Activated T-cell treated with anti-CD3 and anti-CD28 coated beads, Interleukin-2, amount 50 U/mL, for 48 hours (primary cell): ENCODE measurements at places on chromosomes 3 and 15.

DNA sequence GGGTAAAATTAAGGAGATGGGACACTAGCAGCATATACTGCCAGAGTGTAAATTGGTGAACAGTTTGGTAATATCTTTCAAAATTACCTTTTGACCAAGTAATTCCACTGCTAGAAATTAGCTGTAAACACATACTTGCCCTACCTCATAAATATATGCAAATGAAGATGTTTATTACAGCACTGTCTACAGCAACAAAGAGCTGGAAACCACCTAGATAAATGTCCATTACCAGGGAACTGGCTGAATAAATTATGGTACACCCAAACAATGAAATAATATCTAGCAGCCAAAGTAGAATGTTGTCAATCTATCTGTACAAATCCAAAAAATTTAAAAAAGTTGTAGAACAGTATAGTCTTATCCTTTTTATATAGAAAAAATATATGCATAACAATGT, 105.9 kb upstream of the FAM3D start:
- DNase-seq: no peak

GRCh38 chr15:74239051-74239705, 3.1 kb downstream of the CCDC33 start:
- no peak for DNase-seq

- no peak for DNase-seq
These were observed 102.3 kb upstream of the NR2E3 start for GRCh38 chr15:71708051-71708429.

- DNase-seq: no peak
These were observed 28.4 kb upstream of the LDHAL6B start for GRCh38 chr15:59178151-59178695.

DNA sequence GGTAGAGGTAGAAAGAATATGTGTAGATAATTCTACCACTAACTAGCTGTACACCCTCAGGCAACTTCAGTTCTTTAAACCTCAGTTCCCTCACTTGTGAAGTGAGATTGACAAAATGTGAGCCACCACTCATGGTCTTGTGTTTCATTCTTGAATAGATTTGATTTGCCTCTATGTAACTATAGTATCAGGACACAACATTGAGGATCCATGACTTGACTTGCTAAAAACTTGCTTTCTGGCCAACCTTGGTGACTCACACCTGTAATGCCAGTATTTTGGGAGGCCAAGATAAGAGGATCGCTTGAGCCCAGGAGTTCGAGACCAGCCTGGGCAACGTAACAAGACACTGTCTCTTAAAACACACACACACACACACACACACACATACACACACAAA, 115.8 kb upstream of the FLNB start:
- DNase-seq: no peak

DNA sequence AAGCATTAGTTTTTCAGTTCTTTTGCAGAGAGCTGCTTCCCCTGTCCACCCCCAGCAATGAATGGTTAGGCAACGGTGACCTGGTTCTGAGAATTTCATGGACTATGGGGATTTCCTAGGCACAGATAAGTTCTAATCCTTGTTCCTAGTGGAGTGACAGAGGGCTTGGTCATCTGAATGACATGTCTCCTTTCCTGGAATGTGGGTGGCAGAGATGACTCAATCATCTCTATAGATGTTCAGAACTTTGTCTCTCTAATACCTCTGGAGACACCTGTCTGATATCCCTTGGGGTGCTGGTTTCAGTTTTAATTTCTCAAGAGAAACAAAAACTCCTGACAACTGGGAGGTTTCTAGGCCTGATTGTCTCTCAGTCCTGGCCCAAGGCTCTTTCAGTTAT, 10.4 kb downstream of the PLA2G4E start:
- no peak for DNase-seq

DNA sequence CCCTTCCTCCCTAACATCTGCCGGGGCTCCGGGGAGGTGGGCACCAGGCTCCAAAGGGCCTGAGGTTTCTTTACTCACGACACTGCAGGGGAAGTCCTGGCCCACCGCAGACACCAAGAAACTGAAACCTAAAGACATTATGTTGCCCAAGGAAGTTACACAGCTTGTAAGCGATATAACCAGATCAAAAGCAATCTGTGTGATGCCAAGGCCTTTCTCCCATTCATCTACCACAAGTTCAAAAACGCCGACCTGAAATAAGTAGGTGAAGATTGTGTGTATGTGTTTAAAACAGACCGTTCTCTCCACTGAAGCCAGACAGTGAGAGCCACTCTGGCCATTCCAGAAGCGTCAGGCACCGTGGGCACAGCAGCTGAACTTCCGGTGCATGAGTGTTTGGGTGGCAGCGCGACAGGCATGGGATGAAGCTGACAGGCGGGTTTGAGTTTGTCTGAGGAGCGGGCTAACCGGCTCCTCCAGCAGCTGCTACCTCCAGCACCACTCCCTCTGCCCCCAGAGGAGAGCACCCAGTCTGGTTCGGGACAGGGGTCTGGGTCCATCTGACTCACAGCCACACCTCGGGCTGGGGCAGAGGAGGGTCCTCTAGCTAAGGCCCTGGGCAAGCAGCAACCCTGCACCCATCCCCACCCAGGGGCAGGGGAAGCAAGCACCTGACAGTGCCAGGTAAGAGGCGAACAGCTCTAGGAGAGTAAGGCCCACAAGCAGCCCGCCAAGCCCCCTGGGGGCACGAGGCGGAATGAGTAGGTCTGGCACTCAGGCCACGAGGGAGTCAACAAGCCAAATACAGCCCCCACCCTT, 1.3 kb downstream of the TNK2 start:
- DNase-seq: peak; percentile 80

- peak; percentile 77 for DNase-seq
These were observed 12.0 kb upstream of the ZNF592 start for GRCh38 chr15:84736375-84736774.

- DNase-seq: no peak
These were observed 49.1 kb downstream of the IQCH start for GRCh38 chr15:67303490-67304363.

DNA sequence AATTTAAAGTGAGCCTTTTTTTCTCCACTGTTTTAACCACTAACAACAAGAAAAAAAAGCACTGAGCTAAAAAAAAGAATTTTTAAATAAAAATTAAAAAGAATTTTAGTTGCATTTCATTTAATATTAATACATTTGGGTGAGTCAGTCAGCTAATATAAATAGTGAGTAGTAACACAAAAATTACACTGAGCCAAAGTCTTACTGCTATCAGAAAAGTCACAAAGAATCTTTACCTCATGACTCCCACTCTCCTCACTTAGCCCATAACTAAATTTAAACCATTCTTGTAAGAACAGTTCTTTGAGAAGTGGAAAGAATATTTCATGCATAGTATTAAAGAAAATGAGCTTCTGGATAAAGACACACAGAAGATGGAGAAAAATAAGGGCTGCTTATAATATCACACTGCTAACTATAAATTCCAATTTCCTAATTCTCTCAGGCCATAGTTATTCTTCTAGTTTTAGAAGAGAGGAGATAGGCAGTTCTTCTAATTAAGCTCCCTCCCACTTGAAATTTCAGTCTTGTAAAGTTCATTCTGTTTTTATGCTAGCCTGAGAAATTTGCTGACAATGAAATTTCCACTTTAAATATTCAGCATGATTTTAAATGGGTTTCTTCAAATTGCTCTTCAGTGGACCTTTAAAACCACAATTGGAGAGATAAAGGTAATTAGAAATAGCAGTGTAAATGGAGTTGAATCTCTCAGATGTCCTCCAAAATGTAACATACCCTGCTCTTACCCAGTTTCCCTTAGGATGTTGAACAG, 17.6 kb downstream of the SHQ1 start:
- DNase-seq: no peak

- no peak for DNase-seq
These were observed 83.6 kb upstream of the XCR1 start for GRCh38 chr3:46110701-46111493.

DNA sequence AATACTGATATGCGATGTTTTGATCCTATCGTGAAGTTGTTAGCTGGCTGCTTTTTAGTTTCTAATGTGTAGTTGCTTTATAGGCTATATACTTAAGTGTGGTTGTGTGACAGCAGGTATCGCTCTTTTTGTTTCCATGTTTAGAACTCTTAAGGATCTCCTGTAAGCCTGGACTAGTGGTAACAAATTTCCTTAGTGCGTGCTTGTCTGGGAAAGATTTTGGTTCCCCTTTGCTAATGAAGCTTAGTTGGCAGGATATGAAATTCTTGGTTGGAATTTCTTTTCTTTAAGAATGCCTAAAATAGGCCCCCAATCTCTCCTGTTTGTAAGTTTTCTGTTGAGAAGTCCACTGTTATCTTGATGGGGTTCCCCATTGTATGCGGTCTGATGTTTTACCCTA, 173.6 kb downstream of the DOCK3 start:
- DNase-seq: no peak

DNA sequence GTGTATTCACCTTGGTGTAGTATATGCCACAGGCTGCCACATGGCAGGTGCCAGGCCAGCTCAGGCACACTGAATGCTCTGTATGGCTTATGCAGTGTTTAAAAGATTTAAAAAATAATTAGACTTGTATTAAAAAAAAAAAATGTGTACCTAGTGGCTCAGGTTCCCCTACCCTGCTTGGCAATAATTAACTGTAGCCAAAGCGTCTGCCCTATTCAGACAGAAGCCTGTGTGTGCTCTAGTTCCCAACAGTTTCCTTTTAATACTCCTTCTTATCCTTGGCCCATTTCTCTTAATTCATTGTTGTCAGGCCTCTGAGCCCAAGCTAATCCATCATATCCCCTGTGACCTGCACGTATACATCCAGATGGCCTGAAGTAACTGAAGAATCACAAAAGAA, 752.2 kb upstream of the CFAP20DC start:
- DNase-seq: no peak

GRCh38 chr3:108234387-108234957, 12.2 kb upstream of the IFT57 start:
- no peak for DNase-seq

- DNase-seq: no peak
These were observed 169.0 kb downstream of the GHSR start for GRCh38 chr3:172279191-172279640.

DNA sequence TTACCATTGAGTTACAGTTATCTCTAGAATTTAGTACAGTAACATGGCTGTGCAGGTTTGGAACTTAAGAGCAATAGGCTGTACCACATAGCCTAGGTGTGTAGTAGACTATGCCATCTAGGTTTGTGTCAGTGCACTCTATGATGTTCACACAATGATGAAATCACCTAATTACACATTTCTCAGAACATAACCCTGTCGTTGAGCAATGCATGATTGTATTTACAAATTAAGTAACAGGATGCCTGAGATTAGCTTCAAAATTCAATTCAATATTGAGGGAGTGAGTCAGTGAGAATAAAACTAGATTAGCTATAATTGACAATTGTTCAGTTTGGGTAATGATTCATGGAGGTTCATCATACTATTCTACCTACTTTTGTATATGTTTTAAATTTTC, 633.8 kb downstream of the IGSF11 start:
- no peak for DNase-seq

GRCh38 chr3:79056498-79056897, 711.3 kb downstream of the ROBO1 start:
- no peak for DNase-seq

DNA sequence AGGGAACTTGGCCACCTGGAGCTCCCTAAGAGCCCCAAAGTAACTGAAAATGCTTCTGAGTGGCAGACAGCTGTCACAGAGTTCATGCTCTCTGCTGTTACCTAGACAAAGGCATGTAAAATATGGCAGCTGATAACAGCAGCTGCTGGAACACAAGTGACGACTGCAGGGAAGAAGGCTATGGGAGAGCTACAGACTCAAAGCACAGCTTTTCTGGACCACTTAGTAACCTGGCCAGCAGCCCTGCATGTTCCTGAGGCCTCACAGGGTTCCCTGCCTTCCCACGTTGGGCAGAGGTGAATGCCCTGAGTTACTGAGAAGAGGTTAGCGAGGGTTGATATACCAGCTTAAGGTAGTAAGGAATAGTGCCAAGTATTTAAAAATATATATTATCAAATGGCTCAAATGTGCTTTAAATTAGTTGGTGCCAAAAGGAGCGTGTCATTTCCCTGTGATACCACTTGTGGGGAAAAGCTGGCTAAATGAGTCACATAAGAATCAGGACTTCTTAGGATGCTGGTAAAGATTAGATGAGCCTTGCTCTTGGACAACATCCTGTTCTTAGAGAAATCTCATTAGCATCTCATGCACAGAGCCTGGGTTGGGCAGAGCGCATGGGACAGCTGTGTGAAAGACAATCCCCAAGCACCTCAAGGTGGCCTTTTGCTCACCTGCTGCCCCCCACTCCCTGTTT, 76.4 kb upstream of the SCN5A start:
- DNase-seq: no peak

DNA sequence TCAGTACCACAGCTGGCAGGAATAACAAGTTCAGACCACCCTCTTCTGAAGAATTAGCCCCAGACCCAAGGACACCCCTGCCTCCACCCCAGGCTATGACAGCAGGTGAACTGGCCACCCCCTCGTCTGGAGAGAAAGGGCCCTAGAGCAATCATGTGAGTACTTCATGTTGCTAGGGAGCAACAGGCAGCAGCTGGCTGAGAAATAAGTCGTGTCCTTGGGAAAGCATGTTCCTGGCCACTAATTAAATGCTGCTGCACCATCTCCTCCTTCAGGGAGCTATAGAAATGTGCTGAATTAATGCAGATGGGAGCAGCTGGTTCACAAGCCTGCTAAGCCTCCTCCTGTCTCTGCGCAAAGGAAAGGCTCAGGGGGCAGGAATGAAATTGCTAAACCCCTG, 31.5 kb downstream of the MRPS11 start:
- DNase-seq: no peak

DNA sequence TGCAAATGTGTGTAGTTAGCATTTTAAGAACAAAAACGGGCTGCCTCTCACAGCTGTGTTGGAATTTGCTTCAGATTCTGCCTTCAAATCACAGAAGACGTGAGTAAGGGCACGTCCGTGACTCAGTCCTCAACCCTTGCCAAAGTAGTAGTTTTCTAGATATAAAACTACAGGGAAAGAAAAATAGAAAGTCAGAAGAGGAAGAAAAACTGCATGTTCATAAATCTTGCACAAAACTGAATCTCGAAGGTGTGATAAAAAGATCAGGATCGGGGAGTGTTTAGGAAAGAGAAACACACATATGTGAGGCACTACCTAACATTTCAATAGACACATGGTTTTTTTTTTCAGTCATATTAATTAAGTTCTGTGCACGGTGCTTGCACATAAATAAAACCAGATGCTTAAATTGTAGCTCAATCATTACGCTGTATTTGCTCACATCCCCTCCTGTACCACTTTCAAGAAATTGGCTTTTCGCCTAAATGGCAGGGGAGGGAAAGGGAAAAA, 71.7 kb downstream of the P3H2 start:
- no peak for DNase-seq

GRCh38 chr3:13263770-13264467, 156.2 kb downstream of the NUP210 start:
- no peak for DNase-seq

- DNase-seq: no peak
These were observed 46.1 kb downstream of the WHAMM start for GRCh38 chr15:82855286-82856100.

DNA sequence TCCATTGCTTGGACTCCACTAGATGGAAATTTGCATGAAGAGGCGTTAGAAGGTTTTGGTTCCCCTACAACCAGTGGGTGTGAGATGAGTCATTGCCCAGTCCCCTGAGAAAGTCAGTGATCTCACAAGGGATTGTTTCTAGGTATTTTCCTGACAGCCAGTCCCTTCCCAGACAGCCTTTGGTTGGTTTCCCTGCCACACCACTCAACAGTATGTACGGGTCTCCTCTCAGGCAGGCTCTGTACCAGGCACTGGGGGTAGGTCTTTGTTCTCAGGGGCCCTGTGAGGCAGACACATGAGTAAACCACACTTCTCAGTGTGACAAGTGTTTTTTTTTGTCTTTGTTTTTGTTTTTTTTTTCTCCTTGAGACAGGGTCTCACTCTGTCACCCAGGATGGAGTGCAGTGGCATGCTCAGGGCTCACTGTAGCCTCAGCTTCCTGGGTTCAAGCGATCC, 4.0 kb downstream of the LAMP3 start:
- DNase-seq: peak; percentile 75
